Chondrocyte (in vitro differentiated cells): ENCODE measurements at places on chromosomes 12 and 14.
A peak's percentile ranks its signal among the peaks of the same experiment; 100 is the strongest.

GRCh38 chr12:64780531-64781279 lies 21.5 kb upstream of the GNS start:
- DNase-seq, result no peak

DNA sequence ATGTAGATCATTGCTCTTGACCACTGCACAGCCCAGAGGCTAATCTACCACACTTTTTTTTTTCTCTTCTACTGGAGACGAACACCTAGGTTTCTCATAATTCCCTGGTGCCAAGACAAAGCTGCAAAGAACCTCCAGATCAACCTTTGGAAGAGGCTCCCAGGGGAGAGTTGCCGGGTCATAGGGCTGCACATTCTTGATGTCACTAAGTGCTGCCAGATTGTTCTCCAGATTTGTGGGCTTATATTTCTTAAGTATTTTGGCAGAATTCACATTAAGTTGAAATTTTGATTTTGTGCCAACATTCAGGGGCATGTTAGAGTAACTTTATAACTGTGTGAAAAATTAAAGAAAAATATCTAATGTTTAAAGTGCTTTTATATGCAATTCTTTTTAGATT lies 13.5 kb upstream of the PDZRN4 start:
- DNase-seq, result no peak

- no peak for DNase-seq
These were observed 336.3 kb downstream of the NOVA1 start for GRCh38 chr14:26261368-26262122.

DNA sequence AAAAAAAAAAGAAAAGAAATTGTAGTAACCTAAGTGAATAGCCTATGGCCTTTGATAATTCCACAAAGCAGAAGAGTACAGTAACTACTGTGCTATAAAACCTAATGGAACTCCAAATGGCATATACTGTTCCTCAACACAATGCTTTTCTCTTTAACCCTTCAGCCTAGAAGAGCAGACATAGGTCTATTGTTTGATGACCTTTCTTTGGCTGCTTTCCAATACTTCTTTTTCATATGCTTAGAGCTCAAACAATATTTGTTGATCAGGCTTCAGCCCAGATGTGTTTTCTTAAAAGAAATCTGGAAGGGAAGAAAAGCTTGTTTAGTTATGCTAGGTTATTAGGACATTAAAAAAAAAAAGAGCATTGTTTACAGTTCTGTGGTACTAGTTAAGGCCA lies 116.4 kb downstream of the NTN4 start:
- DNase-seq, result no peak

DNA sequence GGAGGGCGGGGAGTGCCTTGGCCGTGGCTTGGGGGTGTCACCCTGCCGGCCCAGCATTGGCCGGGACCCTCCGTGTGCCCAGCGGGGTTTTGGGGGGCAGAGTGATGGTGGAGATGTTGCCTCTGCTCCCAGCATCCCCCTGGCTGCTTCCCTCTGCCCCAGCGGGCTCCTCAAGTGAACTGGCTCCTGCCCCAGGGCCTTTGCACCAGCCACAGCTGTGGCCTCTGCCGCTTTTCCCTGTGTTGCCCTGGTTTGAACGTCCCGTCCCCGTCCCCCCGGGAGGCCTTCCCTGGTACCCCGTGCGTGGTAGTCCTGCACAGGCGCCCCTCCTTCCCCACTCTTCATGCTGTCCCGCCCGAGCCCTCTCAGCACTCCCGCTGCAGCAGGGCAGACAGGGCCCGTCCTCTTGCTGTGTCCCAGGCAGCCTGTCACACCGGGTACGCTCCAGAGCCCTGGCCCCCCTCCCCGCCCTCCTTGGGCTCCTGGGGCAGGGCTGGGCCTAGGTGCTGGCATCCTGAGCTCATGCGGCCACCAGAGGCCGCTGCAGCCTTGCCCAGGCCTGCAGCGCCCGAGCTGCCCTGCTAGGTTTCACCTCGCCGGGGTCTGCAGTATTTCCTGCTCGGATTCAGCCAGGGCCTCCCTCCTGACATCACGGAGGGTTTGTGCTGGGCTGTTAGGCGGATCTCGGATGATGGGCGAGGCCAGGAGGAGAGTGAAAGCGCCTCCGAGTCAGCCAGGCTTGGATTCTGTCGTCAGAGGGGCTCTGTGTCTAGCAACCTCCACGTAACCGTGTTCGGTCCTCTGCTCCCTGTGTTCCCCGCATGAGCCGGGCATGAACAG lies 9.5 kb downstream of the NOC4L start:
- DNase-seq, result peak; percentile 85

DNA sequence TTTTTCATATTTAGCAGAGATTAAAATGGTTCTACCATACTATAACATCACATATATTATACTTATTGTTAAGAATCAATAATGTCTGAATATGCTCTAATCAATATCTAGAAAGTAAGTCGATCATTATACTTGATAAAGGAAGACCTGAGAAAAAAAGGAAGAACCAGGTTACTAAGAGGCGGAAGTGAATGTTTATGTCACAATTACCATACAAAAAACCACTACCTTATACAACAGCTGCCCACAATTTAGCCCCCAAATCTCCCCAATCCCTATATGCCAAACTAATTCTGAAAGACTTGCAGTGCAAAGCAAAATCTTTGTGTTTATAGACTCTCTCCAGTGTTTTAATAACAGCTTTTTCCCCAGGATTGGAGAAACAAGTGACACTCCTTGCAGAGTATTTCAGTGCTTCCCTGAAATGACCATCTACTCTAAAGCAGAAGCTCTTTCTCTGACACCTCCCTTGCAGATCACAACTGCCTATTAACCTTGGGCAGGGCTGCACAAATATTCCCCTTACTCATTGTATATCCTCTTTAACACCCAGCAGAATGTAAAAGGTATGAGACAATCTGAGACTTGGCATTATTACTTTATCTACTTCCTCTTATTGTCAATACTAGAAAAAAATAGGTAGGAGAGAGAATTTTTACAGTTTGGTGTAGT lies 12.7 kb upstream of the SLC2A3 start:
- DNase-seq, result no peak

DNA sequence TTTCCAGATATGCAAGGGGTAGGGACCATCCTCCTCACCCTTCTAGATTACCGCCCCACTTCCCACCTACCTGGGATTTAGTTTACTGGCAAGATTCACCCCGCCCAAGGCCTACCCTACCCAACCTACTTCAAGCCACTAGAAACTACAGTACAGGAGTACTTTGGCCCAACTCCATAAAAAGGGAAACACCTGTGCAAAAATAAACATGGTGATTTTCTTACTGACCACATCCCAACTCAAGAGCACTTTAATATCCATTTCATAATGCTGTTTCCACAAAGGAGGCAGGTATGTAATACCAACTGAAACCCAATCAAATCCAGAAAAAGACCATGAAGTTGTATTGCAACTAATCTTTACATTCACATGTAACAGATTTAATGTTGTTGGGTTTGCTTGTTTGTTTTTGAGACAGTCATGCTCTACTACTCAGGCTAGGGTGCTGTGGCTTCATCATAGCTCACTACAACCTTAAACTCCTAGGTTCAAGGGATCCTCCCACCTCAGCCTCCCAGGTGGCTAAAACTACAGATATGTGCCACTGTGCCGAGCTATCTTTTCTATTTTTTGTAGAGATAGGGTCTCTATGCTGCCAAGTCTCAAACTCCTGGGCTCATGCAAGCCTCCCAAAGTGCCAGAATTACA lies 41.7 kb upstream of the RAP1B start:
- DNase-seq, result no peak
